ENCODE measurements at places on chromosomes 11 and 22.

- DNase-seq, result no peak
Observed at GRCh38 chr11:65429724-65430405, 7.3 kb downstream of the NEAT1 start.

- DNase-seq, result no peak
Observed at GRCh38 chr22:23115825-23116494, 25.8 kb downstream of the RSPH14 start.

DNA sequence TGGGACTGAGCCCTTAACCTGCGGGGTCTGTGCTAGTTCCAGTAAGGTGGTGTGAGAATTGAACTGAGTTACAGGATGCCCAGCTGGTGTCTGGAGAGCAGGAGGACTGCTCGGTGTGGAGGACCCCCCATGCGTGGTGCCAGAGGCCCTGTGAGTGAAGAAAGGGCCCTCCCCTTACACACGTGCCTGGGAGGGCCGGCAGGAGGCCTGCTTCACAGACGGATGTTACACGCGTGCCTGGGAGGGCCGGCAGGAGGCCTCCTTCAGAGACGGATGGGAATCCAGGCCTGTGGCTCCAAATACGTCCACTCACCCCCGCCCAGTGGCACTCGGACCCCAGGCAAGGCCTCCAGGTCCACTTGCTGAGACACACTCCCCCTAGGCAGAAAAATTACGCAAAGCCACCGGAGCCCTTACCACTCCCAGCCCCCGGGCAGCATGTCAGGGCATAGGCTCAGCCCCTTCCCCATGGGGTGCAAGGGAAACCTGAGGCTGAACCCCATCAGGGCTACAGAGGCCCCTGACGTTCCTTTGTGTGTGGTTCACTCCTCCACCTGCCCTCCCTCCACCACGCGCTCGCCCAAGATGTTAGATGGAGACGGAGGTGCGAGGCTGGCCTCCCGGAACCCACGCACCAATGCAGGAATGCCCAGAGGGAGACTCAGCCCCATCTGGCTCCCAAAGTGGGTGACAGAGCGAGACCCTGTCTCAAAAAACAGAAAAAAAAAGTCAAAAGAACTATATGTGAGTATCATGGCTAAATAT, 227.8 kb downstream of the BRD1 start:
- no peak for DNase-seq

- DNase-seq, result no peak
Observed at GRCh38 chr11:1522081-1522424, 35.5 kb upstream of the MOB2 start.

DNA sequence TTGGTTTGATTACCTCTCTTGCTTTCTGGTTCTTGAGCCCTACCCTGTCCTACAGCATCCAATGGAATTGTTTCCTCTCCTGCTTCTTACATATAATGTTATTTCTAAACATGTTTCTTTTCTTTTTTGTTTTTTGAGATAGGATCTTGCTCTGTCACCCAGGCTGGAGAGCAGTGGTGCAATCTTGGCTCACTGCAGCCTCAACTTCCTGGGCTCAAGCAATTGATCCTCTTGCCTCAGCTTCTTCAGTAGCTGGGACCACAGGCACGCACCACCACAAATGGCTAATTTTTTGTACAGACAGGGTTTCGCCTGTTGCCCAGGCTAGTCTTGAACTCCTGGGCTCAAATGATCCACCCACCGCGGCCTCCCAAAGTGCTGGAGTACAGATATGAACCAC, 105.9 kb downstream of the SGSM3 start:
- no peak for DNase-seq

DNA sequence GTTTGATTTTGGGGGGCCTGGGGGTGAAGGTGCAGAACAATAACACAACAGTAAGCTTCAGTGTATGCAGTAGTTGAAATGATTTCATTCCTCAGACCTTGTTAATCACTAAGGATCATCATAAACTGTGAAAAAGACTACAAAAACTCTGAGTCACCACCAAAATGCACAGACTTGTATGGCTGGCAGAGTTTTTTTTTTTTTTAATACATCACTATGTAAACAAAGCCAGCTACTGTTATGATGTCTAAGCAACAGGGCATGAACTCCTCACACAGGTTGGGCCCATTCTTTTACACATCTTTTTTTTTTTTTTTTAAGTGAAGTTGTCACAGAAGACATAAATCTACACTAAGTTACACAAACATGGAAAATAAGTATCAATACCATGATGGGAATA, 311.9 kb downstream of the GUCY1A2 start:
- DNase-seq, result no peak

Data from HepG2 (cell line).